Stimulated activated CD4-positive, alpha-beta T cell treated with anti-CD3 and anti-CD28 coated beads, Interleukin-12 subunit alpha, Interleukin-12 subunit beta, amount 100 ng/mL, for 4 hours (primary cell): ENCODE measurements at places on chromosomes 2 and 18.

- no peak for DNase-seq
Observed at GRCh38 chr2:20955277-20956026, 88.4 kb downstream of the APOB start.

GRCh38 chr2:236550701-236551465 is 18.7 kb upstream of the ACKR3 start:
- DNase-seq = no peak

DNA sequence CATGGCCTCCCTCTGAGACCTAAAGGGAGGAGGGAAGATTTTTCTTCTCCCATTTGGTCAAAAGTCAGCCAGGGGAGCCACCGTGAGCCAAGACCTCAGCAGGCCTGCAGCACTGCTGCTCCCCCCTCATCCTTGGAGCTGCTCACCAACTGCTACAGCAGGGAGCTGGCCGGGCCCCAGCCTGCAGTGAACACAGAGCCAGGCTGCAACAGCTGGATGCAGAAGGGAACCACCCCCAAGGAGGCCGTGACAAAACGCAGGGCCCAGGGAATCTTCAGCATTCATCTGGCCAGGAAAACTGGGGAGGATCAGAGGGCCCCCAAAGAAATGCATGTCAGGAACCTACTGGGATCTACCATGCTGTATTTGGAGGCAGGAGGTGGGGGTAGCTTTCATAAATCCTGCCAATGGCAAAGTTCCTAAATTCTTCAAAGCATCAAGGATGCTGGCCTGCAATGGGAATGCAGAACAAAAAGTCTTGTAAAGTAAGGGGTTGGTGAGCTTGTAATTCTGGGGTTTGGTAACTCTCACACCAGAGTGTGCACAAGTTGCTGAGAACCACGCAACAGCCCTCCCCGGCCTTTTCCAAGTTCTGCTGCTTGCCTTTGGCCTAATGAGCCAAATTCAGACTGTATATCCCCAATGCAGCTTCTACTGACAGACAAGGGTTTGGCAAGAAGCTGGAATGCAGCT is 61.0 kb downstream of the CACNB4 start:
- no peak for DNase-seq

- no peak for DNase-seq
Observed at GRCh38 chr2:28367667-28368356, 24.8 kb upstream of the FOSL2 start.

DNA sequence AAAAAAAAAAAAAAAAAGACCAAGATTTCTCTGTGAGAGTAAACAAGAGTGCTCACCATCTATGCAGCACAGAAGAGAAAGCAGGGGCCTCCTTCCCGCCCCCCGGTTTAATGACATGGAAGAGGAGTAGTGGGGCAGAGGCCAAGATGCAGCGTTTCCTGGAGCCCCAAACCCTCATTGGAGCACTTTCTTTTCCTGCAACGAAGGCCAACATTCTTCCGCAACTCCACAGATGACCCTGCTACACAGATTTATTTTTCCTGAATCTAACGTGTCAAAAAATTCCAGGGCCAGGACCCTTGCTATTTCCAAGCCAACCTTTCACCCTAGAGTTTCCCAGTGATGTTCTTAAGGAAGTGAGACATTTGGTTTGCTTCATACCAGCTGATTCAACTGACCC is 189.6 kb downstream of the MIB1 start:
- DNase-seq = no peak

GRCh38 chr2:15173501-15173900 is 387.6 kb downstream of the NBAS start:
- DNase-seq = no peak

DNA sequence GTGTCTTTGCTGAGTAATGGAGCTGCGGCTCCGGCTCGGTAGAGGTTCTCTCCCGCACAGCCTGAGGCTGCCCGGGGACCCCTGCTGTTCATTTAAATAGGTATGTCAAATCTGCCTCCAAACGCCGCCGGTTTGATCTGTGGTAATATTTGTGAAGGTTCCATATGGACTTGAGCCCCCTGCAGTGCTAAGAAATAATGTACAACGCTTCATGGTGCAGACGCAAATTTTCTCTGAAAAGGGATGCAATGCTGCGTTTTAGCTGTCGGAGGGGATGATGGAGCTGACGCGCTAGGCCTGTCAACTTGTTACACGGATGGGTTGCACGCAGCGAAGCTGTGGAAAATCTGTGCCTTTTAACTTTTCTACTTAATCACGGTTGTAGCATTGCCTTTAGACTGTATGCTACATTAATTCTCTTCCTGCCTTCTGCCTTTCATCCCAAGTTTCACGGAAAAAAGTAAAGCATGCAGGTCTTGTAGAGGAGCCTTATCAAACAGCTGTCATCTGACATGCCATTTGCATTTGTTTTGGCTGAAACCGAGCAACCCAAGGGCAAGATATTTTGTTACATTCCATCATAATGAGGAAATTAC is 43.2 kb downstream of the MRPS9 start:
- DNase-seq = no peak

GRCh38 chr18:11883153-11883552 is 25.0 kb downstream of the MPPE1 start:
- DNase-seq = no peak

- no peak for DNase-seq
Observed at GRCh38 chr2:55761024-55761423, 67.4 kb upstream of the PNPT1 start.

GRCh38 chr18:63427558-63427957 is 5.3 kb upstream of the VPS4B start:
- DNase-seq = no peak

DNA sequence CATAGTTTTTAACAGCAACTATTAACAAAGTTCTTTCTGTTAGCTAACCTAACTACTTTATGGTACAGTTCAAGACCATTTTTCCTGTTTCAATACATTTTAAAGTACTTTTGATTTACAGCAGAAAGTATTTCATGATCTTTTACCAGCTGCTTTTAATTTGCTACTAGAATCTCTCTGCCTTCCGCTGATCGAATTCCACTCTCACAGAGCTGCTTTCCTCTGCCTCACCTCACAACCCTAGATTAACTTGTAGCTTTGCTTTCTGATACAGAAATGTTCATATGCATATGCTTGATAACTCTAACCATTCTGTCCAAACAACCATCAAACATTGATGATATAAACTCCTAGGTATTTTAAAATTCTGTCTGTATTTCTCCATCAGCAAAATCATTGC is 463.2 kb upstream of the ZEB2 start:
- no peak for DNase-seq

GRCh38 chr2:85541753-85542457 is 2.9 kb downstream of the MAT2A start:
- no peak for DNase-seq

GRCh38 chr2:98685930-98686887 is 44.7 kb downstream of the MGAT4A start:
- DNase-seq = no peak

DNA sequence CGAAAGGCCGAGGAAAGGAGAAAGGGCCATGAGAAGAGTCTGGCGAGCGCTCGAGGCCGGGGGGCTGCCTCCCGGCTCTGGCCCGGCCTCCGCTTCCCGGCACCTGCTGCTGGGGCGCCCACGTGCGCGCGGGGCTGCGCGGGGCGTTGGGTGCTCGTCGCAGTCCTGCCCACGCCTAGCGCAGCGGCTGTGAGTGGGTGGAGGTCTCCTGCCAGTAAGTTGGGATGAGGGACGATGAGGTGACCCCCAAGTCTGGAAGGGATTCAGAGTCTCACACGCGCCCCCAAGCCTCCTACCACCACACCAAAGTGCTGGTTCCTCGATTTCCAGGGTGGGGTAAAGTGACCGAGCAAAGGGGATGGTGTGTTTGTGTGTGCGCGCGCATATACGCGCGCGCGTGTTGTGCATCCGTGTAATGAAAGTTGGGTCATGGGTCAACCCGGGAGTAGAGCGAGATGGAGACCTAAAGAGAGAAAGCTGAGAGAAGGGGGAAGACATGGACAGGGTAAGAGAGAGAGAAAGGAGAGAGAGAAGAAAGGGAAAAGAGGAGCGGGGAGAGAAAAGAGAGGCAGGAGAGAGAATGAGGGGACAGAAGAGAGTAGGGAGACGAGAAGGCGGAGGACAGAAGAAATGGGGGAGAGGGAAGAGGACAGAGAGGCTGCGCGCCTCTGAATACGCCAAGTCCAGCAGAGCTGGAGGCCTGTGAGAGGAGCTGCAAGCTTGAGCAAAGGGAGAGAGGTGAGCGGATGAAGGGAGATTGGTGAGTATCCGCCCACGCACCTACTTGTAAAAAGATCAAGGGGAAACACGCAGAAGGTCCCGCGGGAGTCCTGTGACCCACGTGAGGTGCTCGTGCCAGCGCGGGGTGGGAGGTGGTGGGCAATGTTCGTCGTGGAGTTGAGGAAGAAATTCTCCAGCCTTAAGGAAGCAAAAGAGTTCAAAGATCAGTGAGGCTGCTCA is 1.7 kb upstream of the NETO1 start:
- DNase-seq = no peak

DNA sequence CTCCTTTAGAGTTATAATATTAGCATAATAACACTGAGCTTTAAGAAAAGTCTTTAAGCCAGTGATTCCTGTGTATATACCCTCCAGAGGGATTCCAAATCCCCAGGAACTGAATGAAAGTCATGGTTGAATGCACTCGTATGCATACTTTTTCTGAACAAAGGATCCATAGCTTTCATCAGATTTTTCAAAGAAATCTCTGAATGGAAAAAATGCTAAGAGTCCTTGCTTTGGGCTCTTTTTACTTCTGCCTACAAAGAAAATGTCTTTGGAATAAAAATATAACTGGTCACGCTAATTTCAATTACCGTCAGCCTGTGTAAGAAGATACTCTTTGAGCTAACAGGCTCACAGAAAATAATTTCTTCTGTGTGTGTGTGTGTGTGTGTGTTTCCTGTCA is 939.5 kb downstream of the ERBB4 start:
- no peak for DNase-seq

- no peak for DNase-seq
Observed at GRCh38 chr2:9336576-9337314, 86.6 kb downstream of the ITGB1BP1 start.

DNA sequence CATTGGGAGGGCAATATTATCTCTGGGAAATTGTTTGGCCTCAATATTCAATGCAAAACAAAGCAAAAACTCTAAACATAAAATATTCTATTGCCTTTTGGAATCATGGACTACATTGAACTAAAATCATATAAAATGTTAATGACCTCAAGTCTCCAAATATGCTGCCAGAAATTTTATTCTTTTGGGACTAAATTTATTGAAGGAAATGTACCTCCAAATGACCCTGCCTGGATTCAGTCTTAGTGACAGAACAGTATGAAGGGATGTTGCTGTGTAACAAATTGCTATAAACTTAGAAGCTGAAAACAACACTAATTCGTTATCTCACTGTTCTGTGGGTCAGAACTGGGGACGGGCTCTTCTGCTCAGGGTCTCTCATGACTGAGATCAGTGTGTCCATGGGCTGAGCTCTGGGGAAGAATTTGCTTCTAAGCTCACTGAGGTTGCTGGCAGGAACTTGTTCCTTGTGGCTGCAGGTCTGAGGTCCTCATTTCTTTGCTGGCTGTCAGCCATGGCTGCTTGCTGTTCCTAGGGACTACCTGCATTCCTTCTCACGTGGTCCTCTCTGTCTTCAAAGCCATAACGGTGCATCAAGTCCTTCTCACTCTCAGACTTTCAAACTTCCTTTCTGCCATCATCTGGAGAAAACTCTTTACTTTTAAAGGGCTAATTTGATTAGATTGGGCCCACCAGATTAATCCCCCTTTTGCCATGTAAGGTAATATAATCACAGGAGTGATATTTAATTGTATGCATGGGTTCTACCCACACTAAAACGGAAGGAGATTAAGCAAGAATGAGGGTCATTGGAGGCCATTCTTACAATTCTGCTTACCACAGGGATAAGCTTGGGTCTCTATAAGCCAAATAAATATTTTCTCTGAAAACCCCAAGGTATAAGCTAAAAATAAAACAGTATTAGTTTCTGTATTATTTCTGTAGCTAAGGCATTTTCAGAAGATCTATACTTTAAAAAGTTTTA is 149.0 kb downstream of the ADCYAP1 start:
- no peak for DNase-seq

- DNase-seq = no peak
Observed at GRCh38 chr18:79818036-79818435, 20.3 kb downstream of the KCNG2 start.

DNA sequence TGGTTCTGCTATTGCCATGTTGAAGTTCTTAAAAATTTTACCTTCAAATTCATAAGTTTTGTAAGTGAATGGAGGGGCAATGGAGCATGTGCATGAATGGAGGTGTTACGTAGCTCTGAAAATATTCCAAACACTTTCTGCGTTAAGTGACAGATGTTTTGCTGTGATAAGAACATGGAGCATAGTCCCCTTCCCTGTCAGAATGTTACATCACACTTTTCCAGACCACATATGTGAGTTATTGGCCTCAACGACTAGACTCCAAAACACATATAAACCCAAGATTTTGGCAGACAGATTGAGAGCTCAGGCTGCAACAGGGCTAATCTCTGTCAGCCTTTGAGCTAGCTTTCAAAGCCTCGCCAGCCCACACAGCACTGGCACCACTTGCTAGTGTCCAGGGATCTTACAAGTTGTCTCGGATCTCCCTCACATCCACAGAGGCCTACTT is 27.2 kb upstream of the MFSD6 start:
- no peak for DNase-seq

DNA sequence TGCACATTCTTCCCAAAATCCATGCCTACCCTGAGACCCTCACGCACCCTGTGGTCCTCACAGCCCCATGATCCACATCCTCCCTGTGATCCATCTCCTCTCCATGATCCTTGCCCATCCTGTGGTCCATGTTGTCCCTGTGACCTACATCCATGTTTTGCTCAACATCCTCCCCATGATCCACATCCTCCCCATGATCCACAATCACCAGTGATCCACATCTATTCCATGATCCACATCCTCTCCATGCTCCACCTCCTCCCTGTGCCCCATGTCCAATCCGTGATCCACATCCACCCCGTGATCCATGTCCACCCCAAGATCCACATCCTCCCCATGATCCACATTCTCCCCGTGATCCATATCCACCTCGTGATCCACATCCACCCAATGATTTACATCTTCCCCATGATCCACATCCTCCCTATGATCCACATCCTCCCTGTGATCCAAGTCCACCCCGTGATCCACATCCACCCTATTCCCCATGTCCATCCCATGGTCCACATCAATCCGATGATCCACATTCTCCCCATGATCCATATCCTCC is 281.2 kb downstream of the MYCN start:
- DNase-seq = no peak

DNA sequence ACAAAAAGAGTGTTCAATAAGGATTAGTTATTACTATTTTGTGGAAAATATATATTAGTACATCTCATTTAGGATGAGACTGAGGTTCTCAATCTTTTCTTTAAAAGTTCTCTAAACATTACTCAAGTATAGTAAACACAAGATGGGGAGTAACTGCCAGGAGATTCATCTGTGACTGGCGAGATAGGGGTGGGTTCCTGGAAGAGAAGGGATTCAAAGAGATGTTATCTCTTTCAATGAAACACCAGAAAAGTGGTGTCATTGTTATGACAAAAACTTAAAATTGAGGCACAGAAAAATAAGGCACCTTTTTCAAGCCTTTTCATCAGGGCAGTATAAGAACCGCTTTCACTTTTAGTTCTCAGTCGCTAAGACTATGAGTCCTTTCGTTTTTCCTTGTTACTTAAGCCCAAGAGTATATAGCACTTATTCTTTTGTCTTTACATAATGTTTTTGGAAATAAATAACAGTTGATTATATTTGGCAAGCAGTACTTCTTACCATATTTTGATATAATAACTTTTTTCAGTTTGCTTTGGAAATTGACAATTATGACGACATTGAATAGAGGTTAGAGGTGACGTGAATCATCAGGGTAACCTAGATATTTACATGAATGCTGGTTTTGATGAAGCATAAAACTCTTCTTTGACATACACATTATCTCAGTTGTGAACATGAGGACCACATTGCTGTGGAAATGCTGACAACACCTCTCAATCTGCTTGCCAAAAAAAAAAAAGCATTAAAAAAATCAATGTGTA is 393.9 kb upstream of the TCF4 start:
- DNase-seq = no peak
